Hematopoietic multipotent progenitor cell treated with erythropoietin and hydrocortisone succinate and interleukin-3 and kit ligand, for 6 days (in vitro differentiated cells): ENCODE measurements at places on chromosomes 1 and 21.

DNA sequence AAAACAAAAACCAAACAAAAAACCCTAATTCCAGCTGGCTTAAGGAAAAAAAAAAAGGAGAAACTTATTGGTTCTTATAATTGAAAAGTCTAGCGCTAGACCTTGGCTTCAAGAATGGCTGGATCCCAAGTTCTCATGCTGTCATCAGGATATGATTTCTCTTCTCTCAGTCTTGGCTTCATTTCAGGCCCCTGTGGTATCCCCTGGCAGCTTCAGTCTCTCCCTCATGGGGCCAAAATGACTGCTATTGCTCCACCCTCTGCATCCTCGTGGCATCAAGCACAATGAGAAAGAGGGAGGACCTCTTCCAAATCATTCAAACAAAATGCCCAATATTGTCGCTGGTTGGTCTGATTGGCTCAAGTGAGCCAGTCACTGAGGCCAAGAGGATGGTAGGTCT is 80.7 kb downstream of the GIPC2 start:
- no peak for DNase-seq

DNA sequence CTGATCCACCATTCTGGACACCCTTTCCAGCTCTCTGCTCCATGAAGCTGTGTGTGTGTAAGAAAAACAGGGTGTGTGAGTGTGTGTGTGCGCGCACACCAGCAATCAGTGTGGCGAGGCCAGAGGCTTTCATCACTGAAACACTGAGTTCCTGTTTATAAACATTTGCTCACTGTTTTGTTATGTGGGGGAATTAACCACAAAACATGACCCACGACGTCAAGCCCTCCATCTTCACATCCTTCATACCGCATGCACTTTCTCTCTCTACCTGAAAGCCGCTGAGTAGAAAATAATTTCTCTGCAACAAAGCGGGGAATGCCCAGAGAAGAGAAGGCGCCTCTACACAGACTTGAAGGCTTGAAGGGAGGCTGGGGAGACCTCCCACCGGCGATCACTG is 148.9 kb upstream of the IRF2BP2 start:
- DNase-seq: no peak

DNA sequence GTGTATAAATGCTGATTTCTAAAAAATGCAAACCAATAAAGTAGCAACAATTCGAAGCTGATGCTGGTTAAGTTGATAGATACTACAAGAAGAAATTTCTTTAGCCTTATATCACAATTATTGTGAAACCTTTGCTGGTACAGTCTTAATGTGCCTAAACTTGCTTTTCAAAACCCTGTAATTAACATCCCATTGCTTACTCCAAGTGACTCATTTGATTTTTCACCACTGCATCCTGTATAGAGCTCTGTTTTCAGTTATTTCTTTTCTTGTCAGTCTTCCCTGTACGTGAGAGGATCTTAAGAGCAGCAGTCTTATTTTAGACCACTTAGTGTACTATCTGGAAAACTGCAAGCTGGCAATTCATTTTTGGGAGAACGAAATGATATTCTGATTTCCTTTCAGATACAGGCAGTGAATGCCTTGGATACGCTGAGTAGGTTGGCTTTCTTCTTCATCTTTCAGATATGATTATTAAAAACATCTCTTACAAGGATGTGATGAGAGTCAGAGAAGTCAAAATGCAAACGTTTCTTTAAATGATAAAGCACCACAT is 210.3 kb downstream of the KCTD3 start:
- no peak for DNase-seq

- DNase-seq: no peak
Observed at GRCh38 chr1:204567071-204567470, 50.9 kb downstream of the MDM4 start.

GRCh38 chr1:153945131-153945794 is 1.3 kb downstream of the DENND4B start:
- peak; percentile 86 for DNase-seq
